Stimulated activated effector memory CD8-positive, alpha-beta T cell treated with anti-CD3 and anti-CD28 coated beads, Interleukin-12 subunit alpha, Interleukin-12 subunit beta, amount 100 ng/mL, for 72 hours (primary cell): ENCODE measurements at places on chromosomes 7 and 10.
A peak's percentile ranks its signal among the peaks of the same experiment; 100 is the strongest.

- no peak for DNase-seq
These were observed 74.1 kb downstream of the FAM53B start for GRCh38 chr10:124669824-124670654.

GRCh38 chr10:129921801-129922597 is 42.1 kb downstream of the EBF3 start:
- DNase-seq: no peak

GRCh38 chr7:538764-539685 is 19.4 kb upstream of the PDGFA start:
- no peak for DNase-seq

GRCh38 chr10:5945190-5945509 is 32.2 kb downstream of the IL15RA start:
- no peak for DNase-seq

DNA sequence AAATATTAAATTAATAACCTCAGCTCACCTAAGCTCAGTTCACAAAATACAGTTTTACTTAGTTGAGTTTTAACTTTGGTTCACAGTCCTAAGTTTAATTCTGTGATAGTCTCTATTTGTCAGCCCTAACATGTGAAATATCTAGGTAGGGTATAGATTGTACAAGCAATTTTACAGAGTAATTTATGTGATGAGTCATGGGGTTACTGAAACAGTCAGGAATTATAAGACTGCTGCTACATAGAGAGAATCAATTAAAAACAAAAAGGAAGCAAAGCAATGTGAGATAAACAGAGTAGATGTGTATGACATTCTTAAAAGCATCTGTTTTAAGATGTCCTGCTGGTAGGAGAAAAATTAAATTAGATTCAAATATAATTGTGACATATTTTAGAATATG is 1018.2 kb upstream of the KCND2 start:
- DNase-seq: no peak

GRCh38 chr10:95282107-95282506 is 8.7 kb downstream of the PDLIM1 start:
- no peak for DNase-seq

GRCh38 chr7:28052933-28053332 is 127.7 kb downstream of the JAZF1 start:
- no peak for DNase-seq

- DNase-seq: no peak
These were observed 133.1 kb downstream of the CD36 start for GRCh38 chr7:80771523-80771922.

GRCh38 chr7:100158229-100159098 is at the start of gene TRAPPC14:
Gene TRAPPC14 (minus strand): TSS chr7:100158723. CDS start chr7:100158499, 224 bp downstream.
- DNase-seq: peak; percentile 96

GRCh38 chr10:123967626-123968243 is 76.1 kb upstream of the CPXM2 start:
- peak; percentile 42 for DNase-seq

- no peak for DNase-seq
These were observed 2.5 kb downstream of the ADAMTS14 start for GRCh38 chr10:70674560-70675495.

DNA sequence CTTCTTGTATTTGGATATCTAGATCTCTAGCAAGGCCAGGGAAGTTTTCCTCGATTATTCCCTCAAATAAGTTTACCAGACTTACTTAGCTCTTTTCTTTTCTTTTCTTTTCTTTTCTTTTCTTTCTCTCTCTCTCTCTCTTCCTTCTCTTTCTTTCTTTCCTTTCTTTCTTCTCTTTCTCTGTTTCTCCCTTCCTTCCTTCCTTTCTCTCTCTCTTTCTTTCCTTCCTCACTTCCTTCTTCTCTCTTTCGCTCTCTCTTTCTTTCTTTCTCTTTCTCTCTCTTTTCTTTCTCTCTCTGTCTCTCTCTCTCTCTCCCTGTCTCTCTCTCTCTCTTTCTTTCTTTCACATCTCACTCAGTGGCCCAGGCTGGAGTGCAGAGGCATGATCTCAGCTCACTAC is 37.0 kb downstream of the UPP1 start:
- DNase-seq: no peak

DNA sequence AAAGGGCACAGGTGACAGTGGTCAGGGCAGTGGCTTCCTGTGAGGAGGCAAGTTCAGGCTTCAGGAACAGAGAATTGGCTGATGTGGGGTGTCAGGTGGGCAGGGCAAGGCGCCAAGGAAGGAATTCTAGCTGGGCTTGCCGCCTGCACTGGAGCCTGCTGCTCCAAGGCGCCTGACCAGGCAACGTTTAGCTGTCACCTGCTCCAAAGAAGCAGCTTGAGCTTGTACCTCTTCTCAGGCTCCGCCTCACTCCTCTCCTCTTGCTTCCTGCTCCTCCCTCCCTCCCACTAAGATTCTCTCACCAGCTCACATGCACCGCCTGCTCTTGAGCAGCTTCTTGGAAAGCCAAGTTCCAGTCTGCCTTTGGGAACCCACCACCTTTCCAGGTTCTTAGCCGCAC is 187.4 kb upstream of the GRB10 start:
- no peak for DNase-seq

- no peak for DNase-seq
These were observed 69.0 kb downstream of the TAF3 start for GRCh38 chr10:7887174-7887816.

- DNase-seq: no peak
These were observed 413.5 kb upstream of the LRRN3 start for GRCh38 chr7:110677405-110677804.

DNA sequence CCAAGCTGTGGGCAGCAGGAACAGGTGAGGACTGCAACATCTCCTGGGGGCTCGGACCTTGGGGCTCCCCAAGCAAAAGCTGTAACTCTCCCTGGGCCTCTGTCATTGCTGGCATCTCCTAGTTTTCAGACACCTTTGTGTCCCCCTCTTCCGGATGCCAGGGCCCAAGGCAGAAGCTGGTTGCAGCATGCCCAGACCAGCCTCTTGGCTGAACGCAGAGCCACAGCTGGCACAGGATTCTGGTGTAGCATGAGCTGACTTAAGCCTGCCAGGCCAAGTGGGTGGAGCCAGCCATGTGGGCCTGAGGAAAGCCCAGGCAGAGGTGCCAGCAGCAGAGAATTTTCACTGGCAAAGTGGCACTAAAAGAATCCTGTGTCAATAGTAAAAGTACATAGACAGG is 43.5 kb downstream of the ZWINT start:
- DNase-seq: no peak

- no peak for DNase-seq
These were observed 38.5 kb downstream of the PYROXD2 start for GRCh38 chr10:98376485-98376884.

GRCh38 chr10:8463853-8464252 is 409.4 kb downstream of the GATA3 start:
- no peak for DNase-seq

GRCh38 chr7:136064081-136064480 is 86.9 kb upstream of the MTPN start:
- peak; percentile 51 for DNase-seq

DNA sequence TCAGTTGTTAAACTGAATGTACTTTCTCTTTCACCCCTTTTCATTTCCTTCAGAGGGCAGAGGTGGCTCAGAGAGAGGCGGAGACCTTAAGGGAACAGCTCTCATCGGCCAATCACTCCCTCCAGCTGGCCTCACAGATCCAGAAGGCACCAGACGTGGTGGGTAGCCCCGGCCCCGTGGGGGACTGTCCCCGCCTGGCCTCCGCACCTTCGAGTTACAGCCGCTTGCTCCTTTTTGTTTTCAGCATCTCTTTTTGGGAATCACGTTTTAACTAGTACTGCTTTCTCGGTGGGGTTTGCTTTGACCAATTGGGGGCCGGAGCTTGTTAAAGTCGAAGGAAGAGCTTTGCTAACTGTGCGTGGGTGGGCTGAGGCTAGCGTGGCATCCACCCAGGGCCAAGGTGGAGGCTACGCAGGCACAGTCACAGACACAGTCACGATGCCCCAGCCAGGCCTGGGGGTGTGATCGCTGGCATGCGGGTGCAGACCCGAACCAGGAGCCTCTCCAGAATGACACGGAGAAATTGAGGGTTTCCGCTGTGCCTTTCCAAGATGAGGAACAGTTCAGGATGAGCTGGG is 116.2 kb upstream of the SH2B2 start:
- DNase-seq: no peak

DNA sequence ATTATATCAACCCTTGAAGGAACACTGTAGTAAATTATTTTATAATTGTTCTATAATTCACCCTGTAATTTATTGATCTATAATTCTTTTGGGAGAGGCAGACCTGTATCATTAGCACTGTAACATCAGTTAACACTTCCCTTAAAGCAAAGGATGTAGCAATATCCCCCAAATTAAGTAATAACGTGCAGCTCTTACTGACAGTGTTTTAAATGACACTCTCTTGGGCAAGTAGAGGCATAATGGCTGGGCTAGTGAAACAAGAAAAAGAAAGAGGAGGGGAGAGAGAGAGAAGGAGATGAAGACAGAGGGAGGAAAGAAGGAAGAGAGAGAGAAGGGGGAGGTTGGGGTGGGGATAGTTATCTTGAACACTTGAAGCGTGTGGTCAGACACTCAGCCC is 161.0 kb upstream of the RNF32 start:
- DNase-seq: no peak

DNA sequence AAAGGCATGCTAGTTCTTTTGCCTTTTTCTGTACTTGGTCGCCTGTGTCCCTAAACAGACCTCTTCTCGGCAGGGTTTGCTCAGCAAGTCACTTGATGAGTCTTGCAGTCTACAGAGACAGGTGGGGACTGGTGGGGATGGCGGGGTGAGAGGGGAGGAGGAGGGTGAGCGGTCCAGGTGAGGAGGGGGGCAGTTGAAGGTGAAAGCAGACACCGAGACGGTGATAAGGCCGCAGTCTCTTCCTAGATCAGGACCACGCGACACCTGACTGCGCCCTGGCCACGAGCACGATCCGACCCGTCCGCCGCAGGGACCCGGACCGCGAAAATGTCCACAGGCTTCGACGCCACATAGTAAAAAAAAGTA is 566 bp downstream of the ASNS start:
- DNase-seq: no peak

DNA sequence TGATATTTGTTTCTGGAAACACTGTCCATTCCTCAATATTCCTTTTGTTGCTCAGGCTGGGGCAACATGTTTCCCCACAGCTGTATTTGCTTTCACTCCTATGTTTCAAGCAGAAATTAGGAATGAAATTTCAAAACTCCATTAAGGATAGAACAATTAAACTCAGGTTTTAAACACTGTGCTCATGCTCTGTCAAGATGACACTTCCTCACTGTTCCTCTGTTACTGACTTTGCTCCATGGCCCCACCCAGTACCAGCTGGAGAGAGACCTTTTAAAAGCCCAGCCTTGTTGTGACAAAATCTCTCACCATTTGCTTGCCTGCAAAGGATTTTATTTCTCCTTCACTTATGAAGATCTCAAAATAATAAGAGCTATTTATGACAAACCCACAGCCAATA is 197.4 kb downstream of the ELMO1 start:
- DNase-seq: no peak

DNA sequence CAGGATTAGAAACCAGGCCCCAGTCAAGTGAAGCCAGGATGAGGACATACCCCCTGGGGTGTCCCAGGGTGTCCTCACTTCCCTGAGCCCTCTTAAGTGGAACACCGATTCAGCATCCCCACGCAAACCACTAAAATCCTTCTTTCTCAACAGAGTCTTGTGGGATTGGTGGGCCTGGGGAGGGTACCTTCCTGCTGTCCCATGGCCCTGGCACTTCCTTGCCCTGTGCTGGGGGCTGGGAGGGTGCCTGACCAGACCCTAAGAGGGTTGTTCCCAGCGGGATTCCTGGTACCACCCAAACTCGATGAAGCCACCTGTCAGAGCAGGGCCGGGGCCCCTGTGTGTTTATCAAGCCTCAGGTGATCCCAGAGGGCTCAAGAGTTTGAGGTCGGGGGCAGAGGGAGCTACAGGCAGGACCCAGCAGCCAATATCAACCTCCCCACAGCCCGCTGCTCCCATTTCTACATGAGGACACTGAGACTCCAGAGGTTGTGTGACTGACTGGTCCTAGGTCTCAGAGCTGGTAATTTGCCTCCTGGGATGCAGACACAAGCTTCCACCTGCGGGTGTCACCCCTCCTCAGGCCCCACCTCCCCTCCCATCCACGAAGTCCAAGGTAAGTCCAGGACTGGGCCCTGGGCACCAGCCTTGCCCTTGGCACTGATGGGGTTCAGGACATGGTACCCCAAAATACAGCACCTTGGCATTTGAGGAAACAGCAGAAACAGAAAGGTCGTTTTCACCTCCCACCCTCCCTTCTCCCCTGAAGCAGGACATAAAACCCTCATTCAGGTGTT is 31.4 kb downstream of the OAT start:
- DNase-seq: no peak

DNA sequence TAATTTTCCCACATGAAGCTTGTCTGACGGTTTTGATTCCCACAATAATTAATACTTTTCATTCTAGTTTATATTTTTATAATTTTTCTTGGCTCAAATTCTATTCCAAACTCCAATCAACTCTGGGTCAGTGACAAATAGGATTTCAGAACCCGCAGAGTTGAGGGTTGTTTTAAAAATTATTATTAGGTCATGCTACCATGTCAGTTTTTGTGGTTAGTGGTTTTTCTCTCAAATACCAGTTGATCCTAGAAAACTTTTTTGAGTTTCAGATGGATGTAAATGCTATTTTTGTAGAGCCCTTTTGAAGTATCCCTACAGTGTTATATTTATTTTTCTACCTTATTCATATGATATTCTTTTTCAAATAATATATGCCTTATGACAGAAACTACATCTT is 237.4 kb downstream of the SEMA3D start:
- no peak for DNase-seq

DNA sequence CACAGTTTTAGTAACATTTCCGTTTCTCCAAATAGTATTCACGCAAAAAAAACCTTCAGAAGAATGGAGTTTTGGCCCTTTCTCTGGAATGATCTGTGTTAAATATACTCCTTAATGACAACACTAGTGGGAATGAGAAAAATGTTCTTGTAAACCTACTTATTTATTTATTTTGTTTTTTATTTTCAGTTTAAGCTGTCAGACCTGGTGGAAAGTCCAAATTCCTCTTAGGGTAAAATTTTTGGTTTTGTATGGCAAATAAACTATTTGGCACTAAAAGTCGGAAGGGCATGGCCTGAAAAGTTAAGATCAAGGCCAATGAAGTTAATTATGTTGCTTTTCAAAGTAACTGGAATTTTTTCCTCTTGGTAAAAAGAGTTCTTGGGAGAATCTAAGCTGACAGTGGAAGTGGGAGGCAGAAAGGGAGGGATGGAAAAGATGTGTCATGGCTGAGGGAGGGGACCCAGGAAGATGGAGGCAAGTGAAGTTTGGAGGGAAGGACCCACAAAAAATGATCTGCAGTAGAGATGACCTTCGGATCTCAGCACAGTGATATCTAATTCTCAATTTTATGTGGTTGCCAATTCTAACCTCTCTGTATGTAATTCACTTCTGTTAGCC is 33.5 kb upstream of the VPS41 start:
- no peak for DNase-seq

- no peak for DNase-seq
These were observed 222.3 kb downstream of the PLXNA4 start for GRCh38 chr7:132353936-132354335.

- no peak for DNase-seq
These were observed 361.4 kb upstream of the NPSR1 start for GRCh38 chr7:34296663-34297062.

DNA sequence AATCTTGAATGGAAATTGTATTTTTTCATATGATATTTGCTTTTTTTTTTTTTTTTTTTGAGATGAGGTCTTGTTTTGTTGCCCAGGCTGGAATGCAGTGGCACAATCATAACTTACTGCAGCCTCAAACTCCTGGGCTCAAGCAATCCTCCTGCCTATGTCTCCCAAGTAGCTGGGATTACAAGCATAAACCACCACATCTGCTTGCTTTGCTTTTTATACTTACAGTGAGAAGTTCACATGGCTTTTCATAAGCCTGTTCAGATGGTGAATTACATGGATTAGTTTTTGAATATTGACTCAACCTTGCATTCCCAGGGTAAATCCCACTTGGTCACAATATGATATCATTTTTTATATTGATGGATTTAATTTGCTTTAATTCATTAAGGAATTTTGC is 22.0 kb downstream of the LRRD1 start:
- DNase-seq: no peak
